Activated CD4-positive, alpha-beta T cell treated with anti-CD3 and anti-CD28 coated beads for 48 hours (primary cell): ENCODE measurements at places on chromosomes 12 and 14.

- DNase-seq, result no peak
Measured at GRCh38 chr12:129257524-129257923, 404.2 kb downstream of the GLT1D1 start.

GRCh38 chr12:117212563-117213190 lies 22.4 kb upstream of the FBXO21 start:
- peak; percentile 76 for DNase-seq

DNA sequence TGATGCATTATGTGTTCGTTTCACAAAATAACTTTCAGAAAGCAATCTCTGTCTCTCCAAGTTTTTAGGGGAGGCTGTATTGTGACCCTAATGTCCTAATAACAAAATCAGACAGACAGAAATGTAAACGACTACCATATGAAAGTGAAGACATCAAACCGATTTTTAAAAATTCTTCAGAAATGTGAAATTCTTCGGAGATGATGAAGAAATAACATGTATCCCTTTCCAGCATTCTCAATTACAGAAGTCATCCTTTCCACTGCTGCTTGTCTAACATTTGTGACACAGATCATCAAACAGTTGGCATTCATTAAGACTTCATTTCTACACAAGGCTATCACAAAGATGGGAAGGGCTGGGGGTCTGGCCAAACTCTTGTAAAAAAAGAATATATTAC lies 41.0 kb downstream of the DMAC2L start:
- no peak for DNase-seq

GRCh38 chr14:80233470-80234089 lies 22.3 kb upstream of the DIO2 start:
- DNase-seq, result no peak

DNA sequence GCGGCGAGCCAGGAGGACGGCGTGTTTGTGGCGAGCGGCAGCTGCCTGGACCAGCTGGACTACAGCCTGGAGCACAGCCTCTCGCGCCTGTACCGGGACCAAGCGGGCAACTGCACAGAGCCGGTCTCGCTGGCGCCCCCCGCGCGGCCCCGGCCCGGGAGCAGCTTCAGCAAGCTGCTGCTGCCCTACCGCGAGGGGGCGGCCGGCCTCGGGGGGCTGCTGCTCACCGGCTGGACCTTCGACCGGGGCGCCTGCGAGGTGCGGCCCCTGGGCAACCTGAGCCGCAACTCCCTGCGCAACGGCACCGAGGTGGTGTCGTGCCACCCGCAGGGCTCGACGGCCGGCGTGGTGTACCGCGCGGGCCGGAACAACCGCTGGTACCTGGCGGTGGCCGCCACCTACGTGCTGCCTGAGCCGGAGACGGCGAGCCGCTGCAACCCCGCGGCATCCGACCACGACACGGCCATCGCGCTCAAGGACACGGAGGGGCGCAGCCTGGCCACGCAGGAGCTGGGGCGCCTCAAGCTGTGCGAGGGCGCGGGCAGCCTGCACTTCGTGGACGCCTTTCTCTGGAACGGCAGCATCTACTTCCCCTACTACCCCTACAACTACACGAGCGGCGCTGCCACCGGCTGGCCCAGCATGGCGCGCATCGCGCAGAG lies 873 bp downstream of the PLXNC1 start:
- DNase-seq, result peak; percentile 46
